NCI-H1105 treated with DMSO at 0.1 percent for 48 hours (cell line): ENCODE measurements at places on chromosomes 2 and 18.

DNA sequence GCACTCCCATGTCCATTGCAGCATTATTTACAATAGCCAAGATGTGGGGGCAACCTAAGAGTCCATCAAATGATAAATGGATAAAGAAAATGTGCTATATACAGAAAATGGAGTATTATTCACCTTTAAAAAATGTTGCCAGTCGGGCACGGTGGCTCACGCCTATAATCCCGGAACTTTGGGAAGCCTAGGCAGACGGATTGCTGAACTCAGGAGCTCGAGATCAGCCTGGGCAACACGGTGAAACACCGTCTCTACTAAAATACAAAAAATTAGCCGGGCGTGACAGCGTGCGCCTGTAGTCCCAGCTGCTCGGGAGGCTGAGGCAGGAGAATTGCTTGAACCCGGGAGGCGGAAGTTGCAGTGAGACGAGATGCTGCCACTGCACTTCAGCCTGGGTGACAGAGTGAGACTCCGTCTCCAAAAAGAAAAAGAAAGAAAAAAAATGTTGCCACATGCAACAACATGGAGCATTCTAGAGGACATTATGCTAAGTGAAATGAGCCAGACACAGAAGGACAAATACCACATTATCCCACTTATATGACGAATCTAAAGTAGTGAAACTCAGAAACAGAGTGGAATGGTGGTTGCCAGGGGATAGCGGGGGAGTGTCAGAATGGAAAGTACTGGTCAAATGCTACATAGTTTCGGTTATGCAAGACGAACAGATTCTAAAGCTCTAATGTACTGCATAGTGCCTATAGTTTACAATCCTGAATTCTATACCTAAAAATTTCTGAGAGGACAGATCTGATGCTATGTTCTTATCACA, 1385.6 kb upstream of the TMEFF2 start:
- DNase-seq: no peak

DNA sequence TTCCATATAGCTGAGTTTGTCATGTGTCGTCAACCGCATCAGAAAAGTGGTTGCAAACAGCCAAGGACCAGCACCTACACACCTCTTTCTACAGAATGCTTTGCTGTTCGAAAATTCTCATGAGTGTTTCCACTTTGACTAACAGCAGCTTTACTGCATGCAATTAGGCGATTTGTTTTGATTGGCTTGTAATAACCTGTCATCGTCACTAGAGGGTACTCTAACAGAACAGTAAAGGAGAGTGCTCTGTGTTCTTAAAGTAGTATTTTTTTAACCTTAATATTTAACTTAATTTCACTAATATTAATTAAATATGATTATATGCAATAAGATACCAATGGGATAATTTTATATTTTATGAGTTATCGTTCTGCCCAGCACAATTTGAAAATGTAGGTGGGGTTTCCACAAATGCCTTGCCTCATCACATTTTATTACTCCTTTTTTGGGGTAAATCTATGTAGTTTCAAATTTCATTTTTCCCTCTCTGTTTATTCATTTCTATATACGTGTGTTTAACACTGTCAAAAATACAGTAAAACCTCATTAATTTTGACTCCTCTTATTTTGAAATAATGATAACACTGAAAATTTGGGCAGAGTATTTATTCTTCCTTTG, 502.2 kb downstream of the NRXN1 start:
- DNase-seq: peak; percentile 46

- no peak for DNase-seq
Observed at GRCh38 chr2:105915005-105915558, 170.4 kb downstream of the NCK2 start.

GRCh38 chr18:23231340-23232021, 96.2 kb downstream of the CABLES1 start:
- no peak for DNase-seq

DNA sequence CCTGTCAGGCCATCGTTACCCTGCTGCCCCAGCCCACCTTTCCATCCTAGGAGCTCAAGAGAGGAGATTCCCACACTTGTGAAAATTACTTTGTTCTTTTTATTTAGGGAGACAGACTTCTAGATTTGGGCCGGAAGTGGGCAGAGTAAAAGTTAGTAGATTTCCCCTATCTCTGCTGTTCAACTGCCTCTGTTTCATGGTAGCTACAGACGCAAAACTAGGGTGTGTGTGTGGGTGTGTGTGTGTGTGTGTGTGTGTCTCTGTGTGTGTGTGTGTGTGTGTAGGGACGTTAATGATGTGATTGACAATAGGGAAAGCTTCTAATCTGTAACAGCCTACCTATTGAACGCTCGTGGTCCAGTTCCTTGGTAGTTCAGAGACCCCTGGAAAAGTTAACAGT, 438 bp downstream of the PSMA8 start:
- no peak for DNase-seq

DNA sequence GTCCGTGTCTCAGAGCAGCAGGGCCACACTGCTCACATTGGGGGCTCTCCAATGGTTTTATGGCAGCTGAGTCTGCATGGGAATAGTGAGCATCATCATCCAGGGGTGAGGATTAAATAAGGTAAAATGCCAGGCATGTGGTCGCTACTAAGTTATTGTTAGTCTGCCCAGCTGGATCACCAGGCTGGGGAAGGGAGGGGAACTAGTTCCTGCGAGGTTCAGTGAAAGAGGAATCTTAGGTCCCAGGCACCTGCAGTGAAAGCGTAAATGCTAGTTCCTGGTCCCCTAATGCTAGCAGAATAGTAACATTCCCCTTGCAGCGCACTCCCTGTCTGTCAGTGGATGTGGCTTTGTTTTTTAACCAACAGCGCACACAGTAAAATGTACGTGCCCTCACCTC, 60.1 kb downstream of the ARHGEF4 start:
- no peak for DNase-seq

DNA sequence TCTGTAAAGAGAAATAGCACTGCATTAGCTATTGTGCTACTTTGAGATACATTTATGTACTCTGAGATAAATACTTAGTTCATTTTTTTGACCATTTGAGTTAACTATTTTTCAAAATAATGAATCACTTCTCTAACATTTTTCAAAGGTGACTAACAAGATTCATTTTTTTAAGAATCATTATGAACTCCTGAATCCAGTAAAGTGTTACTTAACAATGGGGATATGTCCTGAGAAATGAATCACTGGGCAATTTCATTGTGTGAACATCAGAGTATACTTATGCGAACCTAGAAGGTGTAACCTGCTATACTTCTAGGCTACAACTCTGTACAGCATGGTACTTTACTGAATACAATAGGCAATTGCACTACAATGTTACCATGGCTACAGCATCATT, 355.8 kb downstream of the ARL6IP6 start:
- DNase-seq: no peak

GRCh38 chr18:28108254-28108653, 68.7 kb downstream of the CDH2 start:
- DNase-seq: no peak

DNA sequence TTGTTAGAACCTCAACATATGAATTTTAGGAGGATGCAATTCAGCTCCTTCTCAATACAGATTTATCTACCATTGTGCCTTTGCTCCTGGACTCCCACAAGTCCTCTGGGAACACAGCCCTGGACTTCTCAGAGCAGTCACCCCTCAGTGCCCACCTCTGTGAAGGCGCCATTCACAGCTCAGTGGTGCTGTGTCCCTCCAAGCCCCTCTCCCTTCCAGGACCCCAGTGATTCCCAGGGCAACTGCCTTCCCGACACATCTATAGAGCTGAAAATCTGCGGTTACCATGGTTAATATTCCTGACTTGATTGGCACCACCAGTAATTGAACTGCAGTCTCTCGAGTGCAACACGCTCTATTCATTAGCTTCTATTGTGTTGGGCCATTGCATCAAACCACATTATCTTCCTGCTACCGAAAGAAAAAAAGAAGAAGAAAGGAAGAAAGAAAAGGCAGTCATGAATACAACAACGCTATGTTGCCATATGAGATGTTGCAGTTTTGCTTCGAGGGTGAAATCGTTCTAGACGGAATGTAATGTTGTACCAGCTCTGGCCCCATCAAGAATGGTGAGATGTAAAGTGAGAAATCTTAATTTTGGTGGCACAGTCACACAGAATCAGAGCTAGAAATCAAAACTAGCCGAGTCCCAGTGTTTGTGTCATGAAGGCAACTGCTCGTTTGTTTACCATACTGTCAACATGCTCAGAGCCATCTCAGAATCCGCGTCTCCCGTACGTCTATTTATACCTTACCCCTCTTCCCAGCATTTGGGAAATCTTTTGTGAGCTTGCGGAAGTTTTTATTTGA, 524.0 kb upstream of the ID2 start:
- no peak for DNase-seq

- DNase-seq: no peak
Observed at GRCh38 chr2:150280231-150280630, 207.2 kb downstream of the RND3 start.

- no peak for DNase-seq
Observed at GRCh38 chr2:37330681-37331080, 6.0 kb upstream of the PRKD3 start.

GRCh38 chr2:8877894-8878293, 40.5 kb upstream of the KIDINS220 start:
- DNase-seq: no peak

DNA sequence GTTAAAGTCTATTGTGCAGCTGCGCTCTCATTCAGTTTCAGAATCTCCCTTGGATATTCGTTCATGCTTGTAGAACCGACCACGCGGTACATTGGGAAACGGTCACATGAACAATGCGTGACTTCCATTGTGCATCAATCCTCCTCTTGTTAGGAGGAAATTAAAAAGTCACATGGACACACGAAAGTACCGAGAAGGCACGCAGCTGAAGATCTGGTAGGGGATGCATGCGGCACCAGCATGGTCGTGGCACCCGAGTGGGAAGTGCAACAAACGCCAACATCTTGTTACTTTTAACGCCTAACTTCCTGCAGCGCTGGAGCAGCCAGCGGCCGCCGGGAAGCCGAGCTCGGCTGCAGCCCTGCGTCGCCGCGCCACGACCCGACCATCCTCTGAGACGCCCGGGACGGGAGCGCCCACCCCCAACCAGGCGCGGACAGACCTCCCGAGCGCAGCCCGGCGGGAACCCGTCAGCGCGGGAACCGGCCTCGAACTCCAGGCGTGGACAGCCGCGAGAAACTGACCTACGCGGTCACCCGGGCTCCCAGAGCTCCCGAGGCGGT, 412 bp downstream of the OSBPL1A start:
- DNase-seq: peak; percentile 82

GRCh38 chr2:28927878-28928277, 33.4 kb downstream of the WDR43 start:
- DNase-seq: no peak

GRCh38 chr2:215920244-215921100, 92.9 kb downstream of the MREG start:
- peak; percentile 55 for DNase-seq

- no peak for DNase-seq
Observed at GRCh38 chr2:85814802-85815550, 61.2 kb downstream of the ATOH8 start.

DNA sequence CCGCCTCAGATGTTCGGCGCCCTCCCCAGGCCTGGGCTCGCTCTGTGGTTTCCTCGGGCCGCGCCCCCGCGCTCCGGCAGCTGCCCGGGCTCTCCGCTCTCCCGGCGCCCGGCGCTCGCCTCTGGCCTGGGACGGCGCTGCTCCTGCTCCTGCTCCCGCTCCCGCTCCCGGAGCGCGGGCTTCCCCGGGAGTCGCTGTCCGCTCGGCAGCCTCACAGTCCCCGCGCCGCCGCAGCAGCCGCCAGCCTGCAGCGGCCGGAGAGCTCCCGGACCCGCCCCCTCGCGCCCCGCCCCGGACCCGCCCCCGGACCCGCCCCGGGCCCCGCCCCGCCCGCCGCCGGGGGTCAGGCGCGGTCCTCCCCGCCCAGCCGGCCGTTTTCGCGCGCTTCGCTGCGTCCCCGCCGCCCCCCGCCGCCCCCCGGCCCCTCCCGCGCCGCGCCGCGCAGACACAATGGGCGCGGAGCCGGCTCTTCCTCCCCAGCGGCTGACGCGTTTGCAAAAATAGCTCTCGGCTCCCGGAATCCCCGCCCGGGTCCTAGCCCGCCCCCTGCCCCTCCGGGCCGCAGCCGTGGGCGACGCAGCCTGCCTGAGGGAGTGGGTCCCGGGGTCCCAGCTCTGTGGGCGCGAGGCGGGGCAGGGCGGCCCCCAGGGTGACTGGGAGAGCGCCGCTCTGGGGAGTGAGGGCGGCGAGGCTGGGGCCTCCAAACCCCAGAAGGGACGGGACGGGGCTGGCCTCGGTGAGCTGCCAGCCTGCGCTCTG, at the start of gene ARL4C:
ARL4C (minus strand) TSS at position 247 of the 759 bp plus-strand sequence. CDS start 495 bp downstream, outside the sequence.
- peak; percentile 51 for DNase-seq

DNA sequence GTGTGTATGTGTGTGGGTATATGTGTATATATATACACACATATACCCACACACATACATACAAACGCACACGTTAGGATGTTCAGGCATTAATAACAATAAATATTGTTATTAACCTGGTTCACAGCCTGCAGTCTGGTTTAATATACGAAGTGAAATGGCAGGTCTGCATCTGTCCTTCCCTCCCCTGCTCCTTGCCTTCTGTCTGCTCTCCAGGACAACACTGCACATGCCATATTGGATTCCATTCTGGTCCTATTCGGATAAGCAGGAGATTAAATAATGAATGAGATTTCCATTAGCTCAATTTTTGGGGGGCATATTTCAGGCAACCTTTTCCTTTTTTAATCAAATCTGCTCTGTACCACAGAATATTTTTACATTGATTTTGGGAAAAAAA, 158.0 kb downstream of the CELF4 start:
- no peak for DNase-seq

- no peak for DNase-seq
Observed at GRCh38 chr2:14554849-14555545, 77.5 kb upstream of the LRATD1 start.

DNA sequence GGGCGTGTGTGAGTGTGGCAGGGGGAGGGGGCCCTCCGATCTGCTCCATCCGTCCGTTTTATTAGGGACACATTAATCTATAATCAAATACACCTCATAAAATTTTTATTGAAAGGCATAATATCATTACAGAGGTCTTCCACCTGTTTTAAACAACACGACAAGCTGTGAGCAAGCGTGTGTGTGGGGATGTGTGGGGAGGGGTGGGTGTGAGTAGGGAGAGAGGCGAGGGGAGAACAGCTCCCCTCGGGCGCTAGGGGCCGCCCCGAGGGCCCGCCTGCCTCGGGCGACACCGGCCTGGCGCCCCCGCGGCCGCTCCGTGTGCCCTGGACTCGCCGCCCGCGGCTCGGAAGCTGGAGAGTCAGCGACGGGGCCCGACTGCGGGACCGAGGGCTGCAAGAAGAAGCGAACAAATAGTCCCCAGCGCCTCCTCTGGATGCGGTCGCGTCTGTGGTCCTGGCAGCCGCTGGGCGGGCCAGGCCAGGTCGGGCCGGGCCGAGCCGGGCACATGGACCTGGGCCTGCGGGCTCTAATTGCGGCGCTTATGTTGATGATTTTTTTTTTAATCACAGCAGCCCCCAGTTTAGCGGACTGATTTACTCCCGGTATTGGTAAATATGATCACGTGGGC, 352 bp upstream of the HOXD9 start:
- no peak for DNase-seq

- DNase-seq: peak; percentile 44
Observed at GRCh38 chr18:55778788-55779690, 191.0 kb upstream of the TCF4 start.

DNA sequence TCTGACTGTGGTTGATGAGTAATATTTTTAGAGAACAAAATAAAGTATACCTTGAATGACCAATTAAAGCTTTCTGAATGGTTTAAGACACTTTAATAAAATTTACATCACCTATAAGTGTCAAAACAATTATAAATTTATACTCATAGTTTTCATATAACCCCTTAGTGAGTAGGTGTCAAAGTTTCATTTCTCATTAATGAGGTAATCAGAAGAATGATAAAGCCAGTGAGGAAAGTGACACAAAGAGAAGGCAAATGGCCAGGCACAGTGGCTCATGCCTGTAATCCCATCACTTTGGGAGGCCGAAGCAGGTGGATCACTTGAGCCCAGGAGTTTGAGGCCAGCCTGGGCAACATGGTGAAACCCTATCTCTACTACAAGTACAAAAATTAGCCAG, 60.8 kb upstream of the CTLA4 start:
- DNase-seq: no peak
